ENCODE measurements at places on chromosomes 5 and 9.

- no peak for DNase-seq
Observed at GRCh38 chr9:98481676-98482075, 226.2 kb upstream of the TBC1D2 start.

DNA sequence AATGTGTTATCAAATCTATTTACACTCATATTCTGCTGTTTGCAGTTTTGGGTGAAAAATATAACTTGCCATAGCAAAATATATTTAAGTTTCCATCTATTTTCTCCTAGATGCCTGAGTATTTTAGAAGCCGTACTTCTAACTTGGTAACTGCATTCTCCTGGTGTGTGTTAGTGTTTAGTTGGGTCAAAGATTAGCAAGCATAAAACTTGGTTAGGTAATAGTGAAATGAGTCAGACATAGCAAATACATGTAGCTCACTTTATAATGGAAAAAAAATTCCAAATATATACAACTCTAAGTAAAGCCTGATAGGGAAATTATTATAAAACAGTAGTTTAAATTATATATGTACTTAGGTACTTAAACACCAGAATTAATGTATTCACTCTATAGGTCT, 640.7 kb upstream of the ST8SIA4 start:
- no peak for DNase-seq

DNA sequence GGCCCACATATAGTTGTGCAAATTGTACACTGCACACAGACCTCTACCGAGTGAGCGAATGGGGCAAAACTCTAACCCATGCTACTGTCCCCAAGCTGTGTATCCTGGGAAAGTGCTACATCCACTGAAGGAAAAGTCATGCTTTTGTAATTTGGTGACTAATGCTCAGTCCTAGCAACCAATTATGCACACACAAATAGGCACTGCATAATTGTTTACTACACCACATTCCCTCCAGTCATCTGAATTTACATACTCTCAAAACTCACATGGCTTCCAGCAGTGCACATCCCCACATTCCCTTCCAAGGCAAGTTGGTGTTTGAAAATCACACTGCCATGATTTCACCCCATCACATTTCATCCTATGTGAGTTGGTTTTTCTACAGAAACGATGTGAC, 125.9 kb upstream of the OSMR start:
- DNase-seq = no peak

DNA sequence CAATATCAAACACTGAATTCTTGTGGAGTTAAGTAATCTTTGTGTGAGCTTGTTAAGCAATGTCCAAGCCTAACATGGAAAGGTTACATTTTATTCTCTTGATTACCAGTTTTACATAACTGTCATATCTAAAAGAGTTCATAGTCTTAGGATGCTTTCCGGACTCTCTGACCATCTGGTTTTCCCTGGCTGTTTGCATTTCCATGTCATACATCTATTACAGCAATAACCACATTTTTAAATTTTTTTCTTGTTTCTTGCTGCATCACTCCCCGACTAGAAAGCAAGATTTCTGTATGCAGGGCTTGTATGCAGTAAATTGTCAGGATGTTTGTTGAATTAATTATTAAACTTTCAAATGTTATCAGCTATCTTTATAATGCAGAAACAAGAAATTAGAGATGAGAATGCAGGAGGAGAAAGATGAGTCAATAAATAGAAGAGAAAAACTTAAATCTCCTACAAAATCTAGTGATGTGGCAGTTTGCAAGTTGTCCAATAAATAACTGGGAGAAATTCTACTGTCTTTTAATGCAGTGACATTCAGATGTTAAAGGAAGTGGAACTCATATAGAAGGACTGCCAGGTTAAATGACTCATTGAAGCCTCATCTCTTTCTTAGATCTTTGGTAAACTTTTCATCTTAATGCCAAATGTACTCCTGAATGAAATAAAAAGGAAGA, 179.6 kb upstream of the SGCD start:
- no peak for DNase-seq

GRCh38 chr5:158819840-158820620, 279.7 kb downstream of the EBF1 start:
- DNase-seq = no peak

- DNase-seq = no peak
Observed at GRCh38 chr5:58706736-58707135, 123.9 kb downstream of the RAB3C start.

- DNase-seq = no peak
Observed at GRCh38 chr5:99349787-99350186, 421.0 kb upstream of the CHD1 start.

DNA sequence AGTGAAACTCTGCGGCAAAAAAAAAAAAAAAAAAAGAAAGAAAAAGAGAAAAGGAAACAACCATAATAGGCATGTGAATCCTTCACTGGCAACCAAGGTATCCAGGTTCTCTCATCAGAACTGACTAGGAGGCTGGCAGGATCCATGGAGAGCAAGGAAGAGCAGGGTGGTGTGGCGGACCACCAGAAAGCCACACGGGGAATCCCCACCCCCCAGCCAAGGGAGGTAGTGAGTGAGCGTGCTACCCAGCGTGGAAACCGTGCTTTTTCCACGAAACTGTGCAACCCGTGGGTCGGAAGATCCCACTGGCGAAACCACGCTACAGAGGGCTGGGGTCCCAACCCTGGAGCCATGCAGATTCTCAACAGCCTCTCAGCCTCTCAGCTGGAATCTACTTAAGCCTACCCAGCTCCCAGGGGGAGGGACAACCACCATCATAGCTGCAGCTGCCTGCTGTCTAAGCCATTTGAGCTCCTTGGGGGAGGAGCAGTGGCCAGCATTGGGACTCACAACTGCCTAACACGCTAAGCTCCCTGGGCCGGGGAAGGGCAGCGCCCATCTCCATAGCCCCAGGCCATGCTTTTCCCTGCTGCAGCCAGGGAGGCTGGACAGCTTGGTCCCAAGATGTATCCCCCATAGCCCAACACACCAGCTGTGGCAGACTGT, 91.6 kb downstream of the PRELID2 start:
- DNase-seq = no peak

GRCh38 chr5:68303038-68303738, 87.6 kb downstream of the PIK3R1 start:
- no peak for DNase-seq

DNA sequence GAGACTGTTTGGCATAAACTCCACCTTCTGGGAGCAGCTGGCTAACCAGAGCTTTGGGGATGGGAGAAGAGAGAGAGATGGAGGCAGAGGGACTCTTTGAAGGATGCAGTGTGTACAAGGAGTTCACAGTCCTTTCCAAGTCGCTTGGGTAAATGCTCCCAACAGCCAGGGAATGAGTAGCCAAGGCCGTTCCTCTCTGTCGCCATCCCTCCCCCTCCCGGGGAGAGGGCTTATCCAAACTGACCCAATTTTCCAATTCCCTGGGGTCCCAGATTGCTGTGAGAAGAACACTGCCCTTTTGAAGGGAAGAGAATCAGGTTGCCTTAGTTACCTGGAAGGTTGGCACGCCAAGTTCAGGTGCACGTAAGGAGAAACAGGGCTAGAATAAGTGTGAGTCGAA, 7.9 kb downstream of the WWC1 start:
- no peak for DNase-seq

DNA sequence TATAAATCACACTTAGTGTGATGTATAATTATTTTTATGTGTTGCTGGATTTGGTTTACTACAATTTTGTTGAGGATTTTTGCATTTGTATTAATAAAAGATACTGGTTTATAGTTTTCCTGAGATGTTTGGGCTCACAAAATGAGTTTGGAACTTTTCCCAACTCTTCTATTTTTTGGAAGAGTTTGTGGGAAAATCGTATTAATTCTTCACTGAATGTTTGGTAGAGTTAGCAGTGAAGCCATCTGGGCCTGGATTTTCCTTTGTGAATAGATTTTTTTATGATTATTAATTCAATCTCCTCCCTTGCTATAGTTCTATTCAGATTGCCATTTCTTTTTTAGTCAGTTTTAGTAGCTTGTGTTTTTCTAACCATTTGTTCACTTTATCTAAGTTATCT, 201.7 kb upstream of the NFIL3 start:
- DNase-seq = no peak

- DNase-seq = no peak
Observed at GRCh38 chr9:5644501-5644900, 15.6 kb downstream of the RIC1 start.

DNA sequence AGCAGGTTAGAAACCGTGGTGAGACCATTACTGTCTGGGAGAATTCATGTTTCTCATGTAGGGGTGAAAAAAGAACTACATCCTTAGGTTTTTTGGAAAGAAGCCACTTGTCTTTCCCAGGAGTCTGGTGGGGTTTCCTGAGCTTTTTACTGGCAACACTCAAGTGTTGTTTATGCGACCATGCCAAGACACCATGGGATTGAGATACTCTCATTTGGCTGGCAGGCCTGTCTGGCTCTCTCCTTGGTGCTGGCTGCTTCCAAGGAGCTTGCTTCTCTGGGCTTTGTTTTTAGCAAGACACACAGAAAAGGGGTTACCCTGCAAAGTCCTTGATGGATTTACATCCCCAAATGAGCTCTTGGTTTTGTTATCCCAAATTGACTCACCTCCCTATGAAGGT, 80.9 kb upstream of the ISL1 start:
- no peak for DNase-seq

- no peak for DNase-seq
Observed at GRCh38 chr9:69155341-69156030, 18.6 kb upstream of the TJP2 start.

DNA sequence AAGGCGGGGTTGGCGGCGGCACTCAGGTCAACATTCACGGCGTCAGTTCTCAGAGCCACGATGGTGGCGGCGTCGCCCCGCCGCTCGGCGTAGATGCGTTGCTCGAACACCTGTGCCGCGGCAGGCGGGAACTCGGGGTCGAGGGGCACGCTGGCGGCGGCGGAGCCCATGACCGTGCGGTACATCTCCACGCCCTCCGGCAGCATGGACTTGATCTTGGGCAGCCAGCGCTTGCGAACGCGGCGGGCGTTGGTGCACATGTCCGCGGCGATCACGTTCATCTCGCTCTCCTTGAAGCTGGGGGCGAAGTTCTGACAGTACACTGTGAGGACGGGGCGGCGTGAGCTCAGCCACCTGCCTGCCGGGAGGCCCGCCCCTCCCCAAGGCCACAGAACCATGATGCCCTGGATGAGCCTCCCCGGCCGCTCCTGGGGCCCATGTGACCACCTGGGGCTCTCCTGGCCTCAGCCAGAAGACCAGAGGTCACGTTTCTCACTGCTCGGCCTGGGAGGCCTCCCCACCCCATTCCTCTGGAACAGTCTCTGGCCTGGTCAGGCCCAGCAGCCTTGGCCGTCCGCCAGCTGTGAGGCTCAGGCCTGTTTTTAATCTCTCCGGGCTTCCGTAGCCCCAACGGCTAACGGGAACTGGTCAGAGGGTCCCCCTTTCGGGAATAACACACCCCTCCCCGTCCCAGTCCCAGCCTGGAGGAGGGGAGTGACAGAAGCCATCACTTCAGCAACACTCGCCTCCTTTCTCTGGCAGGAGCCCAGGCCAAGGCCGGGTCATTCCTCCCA, 50.7 kb upstream of the UBAC1 start:
- no peak for DNase-seq

DNA sequence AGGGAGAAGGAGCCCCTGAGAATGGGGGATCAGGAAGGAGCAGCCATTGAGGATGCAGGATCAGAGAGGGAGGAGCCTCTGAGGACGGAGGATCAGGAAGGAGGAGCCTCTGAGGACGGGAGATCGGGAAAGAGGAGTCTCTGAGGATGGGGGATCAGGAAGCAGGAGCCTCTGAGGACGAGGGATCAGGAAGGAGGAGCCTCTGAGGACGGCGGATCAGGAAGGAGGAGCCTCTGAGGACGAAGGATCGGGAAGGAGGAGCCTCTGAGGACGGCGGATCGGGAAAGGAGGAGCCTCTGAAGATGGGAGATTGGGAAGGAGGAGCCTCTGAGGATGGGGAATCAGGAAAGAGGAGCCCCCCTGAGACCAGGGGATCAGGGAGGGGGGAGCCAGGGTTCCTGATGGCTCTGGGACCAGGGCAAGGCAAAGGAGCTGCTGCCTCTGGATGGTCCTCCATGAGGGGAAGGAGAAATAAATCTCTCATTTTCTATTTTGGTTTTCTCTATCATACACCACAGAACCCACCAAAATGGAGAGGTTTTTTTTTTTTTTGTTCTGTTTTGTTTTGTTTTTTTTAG, 22.6 kb upstream of the SARDH start:
- DNase-seq = no peak

DNA sequence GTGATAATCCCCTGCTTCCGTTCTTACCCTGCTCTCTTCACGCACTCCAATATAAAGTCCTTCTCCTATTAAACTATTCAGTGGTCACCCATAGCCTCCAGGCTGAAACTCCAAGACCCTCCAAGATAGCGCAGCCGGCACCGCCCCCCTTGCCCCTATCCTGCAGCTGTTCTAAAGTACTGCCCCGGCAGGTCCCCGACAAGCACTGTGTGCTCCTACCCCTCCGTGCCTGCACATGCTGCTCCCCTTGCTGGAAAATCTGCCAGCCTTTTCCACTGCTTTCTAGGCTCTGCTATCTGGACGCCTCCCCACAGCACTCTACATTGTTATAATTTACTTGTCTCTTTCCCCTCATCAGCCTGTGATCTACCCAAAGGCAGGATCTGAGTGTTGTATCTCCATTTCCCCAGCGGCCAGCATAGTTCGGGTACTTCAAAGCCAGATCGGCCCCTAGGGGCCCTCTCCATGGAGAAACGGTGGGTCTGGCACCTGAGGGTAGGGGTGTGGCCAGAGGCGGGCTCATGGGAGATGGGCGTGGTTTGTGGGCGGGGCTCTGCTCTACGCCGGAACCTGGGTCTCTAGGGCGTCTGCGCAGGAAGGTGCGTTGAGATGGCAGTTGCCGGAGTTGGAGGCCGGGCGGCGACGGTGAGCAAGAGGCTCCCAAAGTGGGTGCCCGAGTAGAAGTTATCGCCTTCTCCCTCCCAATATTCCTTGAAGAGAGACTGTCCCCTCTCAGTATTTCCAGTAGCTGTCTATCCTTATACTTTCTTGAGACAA, 83.5 kb upstream of the RUSC2 start:
- no peak for DNase-seq

DNA sequence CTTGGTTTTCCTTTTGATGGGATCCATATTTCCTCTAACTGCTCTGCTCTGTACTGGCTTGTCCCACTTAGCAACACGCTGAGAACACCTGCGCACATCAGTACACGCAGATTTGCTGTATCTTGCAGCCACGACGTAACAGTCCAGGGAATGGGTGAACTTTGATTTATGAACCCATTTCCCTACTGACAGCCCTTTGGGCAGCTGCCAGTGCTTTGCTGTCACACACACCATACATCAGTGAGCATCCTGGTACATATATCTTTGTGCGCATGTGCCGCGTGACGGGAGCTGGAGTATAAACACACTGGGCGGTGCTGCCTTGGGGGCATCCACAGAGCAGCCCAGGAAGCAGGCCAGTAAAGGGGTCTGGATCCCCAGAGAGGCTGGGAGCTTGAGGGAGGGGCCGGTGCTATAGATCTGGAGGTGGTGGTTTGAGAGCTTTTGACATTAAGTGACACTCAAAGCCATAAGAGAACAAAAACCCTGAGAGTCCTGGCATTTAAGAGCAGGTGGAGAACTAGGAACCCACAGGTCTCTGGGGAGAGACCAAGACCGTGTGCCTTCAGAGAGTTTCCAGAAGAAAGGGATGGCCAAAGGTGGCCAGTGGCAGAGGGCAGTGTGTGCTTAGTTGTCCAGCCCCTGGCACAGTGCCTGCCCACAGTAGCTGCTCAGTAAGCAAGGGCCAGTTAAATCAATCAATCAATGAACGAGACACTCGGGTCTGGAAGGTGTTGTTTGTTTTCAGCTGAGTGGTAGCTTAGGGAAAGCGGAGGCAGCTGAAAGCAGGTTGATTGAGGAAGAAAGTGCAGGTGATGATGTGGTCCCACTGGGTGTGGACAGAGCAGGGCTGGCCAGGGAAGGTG, 53.7 kb downstream of the LMX1B start:
- DNase-seq = no peak

Data from effector memory CD4-positive, alpha-beta T cell (primary cell).